ENCODE measurements at places on chromosomes 1 and 21.
A peak's percentile ranks its signal among the peaks of the same experiment; 100 is the strongest.

DNA sequence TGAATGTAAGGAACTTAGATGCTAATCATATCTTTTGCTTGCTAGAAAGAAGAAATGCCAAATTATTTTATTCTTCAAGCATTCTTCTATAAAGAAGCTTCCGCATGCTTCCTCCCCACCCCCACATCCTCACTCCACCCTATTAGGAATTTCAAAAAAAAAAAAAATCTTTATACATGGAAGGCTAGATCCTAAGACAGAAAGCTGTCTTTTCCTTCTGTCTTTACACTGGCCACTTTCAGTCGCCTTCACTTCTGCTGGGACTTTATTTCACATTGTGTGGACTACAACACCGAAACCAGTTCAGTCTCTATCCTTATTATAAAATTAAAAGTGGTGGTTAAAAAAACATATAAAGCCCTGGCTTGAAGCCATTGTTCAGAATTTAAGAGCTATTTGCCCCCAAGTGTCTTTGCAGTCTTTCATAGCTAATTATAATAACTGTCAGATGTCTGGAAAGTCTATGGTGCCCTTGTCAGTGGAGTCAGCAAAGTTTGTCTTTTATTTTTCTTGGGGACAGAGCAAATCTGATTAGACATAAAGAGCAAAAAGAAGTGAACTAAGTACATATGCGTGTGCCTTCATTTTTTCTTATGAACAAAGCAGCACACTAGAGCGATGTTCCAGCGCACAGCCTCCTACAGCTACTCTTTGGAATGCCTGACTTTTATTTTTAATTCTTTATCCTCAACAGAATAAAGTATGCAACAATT lies 297.7 kb downstream of the PTPRC start:
- no peak for DNase-seq

DNA sequence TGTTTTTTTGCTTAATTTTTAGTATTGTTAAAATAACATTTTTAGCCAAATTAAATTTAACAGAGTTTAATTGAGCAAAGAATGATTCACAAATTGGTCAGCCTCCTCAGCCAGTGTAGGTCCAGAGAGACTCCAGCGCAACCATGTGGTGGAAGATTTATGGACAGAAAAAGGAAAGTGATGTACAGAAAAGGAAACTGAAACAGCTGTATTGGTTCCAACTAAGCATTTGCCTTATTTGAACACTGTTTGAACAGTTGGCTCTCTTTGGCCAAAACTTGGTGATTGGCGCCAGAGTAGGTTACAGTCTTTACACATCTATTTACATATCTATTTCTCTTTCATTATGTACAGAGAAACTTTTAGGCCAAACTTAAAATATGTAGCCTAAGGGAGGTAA lies 19.4 kb downstream of the RPS6KC1 start:
- no peak for DNase-seq

- no peak for DNase-seq
Measured at GRCh38 chr1:74652711-74653139, 20.9 kb downstream of the ERICH3 start.

GRCh38 chr21:40845441-40845995 lies 1.4 kb downstream of the DSCAM start:
- DNase-seq: no peak

DNA sequence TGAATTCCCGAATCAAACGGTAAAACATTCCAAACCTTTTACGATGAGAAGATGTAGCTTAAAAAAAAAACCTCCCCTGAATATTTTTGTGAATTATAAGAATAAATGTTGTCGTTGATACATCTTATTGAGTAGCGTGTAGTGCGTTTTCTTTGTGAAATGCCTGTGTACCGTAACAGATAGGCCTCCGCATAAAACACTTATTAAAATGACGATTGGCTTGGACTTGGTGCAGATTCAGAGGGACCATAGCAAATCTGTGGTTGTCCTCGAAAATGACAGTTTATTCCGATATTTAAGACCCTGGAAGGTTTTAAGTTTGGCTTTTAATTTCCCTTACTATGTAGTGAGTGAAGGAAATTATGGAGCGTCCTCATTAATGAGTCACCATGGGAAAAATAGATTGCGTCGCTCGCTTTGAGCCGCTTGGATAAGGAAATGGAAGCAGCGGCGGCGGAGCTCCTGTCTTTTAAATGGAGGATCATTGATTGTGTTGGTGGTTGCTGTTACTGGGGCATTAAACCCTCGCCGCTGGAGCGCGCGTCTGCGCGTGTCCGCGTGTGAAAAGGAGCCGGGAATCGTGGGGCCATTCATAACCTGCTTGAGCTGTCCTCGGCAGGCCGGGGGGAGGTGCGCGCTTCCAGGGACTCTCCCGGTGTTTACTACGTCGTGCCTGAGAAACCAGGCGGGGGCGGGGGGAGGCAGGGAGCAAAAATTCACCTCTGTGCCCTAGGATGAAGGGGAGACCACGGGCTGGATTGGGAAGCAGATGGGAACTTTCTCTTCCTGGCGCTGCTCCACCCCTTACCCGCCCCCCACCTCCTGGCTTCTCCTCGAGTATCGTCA lies 1.6 kb downstream of the SPEN start:
- peak; percentile 56 for DNase-seq

GRCh38 chr1:231534703-231535159 lies 6.3 kb downstream of the TSNAX start:
- DNase-seq: no peak

- DNase-seq: no peak
Measured at GRCh38 chr1:117433943-117434342, 66.7 kb downstream of the MAN1A2 start.

DNA sequence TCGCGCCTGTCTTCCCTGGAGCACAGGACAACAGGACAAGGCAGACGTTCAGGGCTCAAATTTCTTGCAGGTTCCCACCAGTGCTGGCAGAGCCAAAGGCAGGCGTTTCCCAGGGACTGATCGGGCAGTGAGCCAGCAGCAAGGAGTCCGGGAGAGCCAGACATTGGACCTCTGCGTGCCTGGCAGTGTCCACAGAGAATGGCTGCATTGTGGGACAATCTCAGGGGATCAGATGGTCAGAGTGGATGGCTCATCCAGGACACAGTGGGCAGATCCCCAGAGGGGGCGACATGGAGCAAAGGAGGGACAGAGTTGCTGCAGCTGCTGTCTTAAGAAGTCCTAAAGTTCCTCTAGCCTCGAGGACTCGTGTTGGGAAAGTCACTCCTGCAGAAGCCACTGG lies 4.6 kb downstream of the TMEM63A start:
- DNase-seq: no peak

GRCh38 chr1:47840393-47841190 lies 156.6 kb downstream of the TRABD2B start:
- DNase-seq: no peak

DNA sequence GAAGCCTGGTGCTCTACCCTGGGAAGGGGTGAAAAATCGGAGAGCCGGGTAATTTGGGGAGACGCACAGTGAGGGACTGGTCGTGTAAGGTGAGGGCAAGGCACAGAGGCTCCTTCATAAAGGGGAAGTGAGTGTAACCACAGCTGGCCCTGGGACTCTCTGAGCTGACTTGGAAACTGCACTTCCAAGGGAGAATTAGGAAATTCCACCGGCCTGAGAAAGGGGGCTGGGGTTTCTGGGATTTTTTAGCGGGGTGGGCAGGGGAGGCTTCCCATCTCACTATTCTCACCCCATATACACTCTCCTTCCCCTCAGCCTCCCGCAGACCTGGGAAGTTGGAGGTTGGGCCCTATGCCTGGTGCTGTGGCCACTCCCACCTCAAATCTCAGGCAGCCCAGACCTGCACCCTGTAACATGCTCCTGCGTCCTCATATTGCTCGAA lies 88.3 kb upstream of the IPO9 start:
- no peak for DNase-seq

GRCh38 chr21:37503848-37504467 lies 137.4 kb downstream of the DYRK1A start:
- DNase-seq: no peak

- no peak for DNase-seq
Measured at GRCh38 chr1:30783256-30783915, 25.8 kb upstream of the LAPTM5 start.

All from activated T-cell treated with anti-CD3 and anti-CD28 coated beads for 1 hour (primary cell).